ENCODE measurements at places on chromosomes 11 and 22.

DNA sequence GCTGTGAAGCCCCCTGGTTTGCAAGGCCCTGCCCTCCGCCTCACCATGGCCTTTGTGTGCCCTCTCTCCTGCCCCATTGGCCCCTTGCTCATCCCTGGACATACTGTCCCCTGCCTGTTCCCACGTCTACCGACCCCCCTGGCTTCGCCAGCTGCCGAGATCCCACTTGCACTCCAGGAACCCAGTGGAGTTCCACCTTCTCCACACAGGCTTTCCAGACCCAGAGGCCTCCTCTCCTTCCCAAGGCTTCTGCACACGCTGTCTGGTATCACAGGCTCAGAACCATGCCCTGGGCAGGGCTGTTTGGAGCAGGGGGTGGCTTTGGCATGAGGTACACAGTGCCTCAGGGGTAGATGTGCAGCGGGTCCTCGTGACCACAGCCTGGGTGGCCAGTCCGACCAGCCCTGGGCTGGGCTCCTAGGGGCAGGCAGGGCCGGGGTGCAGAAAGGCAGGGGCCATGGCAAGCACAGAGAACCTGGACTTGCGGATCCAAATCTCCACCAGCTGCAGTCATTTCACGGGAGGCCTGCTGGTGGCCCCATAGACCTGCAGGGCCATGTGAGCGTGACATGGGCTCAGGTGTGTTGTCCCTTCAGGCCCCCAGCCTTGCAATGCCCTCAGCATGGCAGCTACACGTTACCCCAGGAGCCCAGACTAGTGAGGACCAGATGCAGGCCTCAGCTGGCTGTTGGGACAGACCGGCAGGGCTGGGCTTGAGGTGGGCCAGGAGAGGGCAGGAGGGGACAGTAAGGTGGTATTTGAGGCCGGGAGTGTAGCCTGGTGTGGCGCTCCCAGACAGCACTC lies 9.5 kb downstream of the GRK2 start:
- DNase-seq: no peak

DNA sequence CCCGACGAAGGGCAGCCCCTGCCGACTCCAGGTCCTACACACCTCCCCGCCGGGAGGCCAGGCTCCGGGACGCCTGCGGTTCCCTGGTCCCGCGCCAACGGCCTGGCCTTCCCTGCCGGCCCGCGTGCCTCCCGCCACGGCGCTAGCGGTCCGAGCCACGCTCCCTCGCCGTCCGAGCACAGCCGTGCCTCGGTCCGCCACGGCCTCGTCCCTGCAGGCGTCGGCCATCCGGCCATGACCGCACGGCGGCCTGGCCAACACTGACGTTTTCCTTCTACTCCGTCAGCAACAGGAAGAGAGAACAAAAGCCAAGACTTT lies 532 bp downstream of the EIF4G2 start:
- no peak for DNase-seq

DNA sequence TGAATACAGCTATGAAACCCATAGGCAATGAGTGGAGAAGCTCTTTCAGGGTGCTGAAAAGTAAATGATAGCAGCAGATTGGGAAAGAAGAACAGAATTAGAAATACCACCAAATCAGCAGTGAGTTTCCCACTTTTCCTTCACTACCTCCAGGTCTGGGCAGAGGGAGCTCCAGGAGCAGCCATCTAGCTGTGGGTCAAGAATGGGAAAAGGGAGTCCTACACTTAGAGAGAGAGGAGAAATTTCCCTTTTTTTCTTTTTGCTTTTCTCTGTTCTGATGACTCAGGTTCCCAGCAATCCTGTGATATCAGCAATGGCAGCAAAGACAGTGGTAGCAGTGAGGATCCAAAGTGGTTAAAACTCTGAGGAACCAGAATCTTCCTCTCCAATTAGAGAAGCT lies 263.9 kb downstream of the NXPE2 start:
- no peak for DNase-seq

DNA sequence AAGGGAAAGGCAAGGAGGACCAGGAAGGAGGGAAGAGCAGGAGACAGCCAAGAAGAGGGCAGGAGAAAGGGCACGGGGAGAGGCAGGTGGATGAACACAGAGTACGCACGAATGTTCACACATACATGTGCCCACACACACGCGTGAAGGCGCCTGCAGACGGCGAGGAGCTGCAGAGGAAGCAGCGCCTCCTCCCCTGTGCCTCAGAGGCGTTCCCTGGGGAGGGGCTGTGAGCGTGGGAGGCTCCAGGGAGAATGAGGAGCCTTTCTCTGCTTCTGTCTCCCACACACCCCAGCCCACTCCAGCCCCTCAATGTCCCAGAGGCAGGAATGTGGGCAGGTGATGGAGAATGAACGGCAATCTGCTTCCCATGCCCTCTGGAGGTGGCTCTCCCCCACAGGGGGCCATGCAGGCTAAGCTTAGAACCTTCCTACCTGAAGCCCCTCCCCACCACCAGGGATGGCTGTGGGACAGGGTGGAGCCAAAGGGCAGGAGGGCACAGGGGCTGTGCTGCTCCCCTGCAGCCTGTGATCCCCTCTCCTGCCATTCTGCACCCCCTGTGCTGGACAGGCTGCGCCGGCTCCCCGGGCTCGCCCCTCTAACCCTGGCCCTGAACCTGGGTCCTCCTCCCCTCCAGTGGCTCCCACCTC lies 25.3 kb downstream of the PPM1F start:
- no peak for DNase-seq

DNA sequence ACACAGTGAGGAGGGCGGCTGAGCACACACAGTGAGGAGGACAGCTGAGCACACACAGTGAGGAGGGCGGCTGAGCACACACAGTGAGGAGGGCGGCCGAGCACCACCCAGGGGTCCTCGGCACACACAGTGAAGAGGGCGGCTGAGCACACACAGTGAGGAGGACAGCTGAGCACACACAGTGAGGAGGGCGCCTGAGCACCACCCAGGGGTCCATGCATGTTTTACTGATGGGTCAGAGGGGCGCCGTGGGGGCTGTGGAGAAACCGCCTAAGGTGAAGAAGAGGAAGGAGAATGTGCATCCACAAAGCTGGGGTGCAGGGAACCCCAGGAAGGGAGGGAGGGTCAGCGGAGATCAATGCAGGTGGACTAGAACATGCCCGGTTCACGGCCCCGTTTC lies 461.8 kb downstream of the BRD1 start:
- DNase-seq: no peak

GRCh38 chr11:72015511-72016061 lies 16.9 kb downstream of the IL18BP start:
- no peak for DNase-seq

GRCh38 chr11:69705351-69705811 lies 1.6 kb upstream of the FGF19 start:
- DNase-seq: no peak

- no peak for DNase-seq
These were observed 19.0 kb downstream of the CYTH4 start for GRCh38 chr22:37301144-37301830.

- no peak for DNase-seq
These were observed 103.5 kb downstream of the ARHGAP8 start for GRCh38 chr22:44855855-44856254.

- DNase-seq: no peak
These were observed 76.9 kb upstream of the TTLL12 start for GRCh38 chr22:43263645-43264514.

GRCh38 chr22:42758931-42759629 lies 38.4 kb upstream of the A4GALT start:
- no peak for DNase-seq

DNA sequence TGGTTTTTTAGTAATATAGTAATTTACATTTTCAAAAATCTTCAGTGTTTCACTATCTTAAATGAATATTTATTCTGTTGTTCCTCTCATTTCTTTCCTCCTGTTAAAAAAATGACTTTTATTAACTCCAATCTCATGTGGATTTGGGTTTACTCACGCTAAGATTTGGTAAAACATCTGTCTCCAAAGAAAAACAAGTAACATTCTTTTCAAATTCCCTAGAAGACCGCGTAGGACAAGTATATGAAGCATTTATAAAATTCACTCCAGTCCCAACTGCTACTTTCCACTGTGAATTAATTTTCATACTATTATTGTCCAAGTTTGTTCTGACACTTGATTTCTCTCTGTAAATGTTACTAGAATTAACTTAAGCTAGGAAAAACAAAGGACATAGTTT lies 26.2 kb downstream of the SBF2 start:
- DNase-seq: no peak

DNA sequence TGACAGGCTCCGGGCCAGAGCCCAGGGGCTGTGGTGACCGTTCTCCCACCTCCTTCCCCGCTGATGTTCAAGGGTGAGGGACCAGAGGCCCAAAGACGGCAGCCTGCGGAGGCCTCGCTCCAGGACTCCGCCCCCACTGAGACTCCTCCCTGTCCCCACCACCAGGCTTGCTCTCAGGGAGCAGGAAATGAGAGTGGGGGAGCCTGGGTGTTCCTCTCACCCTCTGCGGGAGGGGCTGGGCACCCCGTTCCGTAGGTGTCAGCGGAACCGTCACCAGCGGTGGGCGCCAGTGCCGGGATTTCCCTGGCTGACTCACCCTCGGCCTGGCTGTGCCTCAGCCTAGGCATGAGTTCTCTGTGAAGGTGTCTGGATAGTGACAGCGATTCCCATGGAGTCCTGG lies 15.7 kb downstream of the DAGLA start:
- peak; percentile 74 for DNase-seq

DNA sequence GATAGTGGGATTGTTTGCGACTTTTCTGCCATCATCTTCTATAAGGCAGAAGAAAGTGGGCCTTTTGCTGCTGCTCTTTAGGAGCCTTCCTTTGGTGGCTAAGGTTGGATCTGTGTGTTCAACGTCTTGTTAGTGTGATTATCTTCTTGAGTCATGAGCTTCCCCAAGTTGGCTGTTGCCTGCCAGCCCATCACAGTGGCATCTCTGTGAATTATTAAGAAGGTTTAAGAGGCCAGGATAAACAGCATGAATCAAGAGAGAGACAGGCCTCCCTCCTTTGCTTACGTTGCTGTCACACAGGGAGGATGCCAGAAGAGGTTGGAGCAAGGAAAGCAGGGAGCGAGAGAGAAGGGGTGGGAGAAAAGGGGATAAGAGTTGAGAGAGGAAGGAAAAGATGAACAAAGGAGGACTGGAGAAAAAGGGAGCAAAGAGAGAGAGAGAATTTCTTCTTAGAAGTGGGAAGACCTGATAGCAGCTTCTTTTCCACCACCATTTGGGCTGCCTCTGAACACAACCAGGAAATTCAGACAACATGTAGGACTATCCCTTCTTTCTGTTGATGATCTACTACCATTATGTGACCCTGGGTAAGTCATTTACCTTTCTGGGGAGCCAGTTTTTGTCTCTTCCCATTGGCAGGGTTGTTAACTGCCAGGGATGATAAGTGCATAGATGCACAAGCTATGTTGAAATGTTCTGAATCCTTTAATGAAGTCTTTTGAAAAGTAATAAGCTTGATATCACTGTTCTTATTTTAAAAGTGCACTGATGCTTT lies 126.5 kb downstream of the NAV2 start:
- no peak for DNase-seq

- no peak for DNase-seq
These were observed 56.7 kb upstream of the PPP6R3 start for GRCh38 chr11:68403831-68404230.

DNA sequence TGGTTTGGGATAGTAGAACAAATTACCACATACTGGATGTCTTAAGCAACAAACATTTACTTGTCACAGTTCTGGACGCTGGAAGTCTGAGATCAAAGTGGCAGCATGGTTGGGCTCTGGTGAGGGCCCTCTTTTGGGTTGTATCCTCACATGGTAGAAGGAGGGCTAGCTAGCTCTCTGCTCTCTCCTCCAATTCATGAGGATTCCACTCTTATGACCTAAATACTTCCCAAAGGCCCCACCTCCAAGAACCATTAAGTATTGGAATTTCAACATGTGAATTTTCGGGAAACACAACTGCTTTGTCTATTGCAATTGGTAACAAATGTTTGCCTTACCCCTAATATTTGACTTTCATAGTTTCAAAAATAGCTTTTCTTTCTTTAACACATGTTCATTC lies 52.6 kb downstream of the MUC15 start:
- DNase-seq: no peak

DNA sequence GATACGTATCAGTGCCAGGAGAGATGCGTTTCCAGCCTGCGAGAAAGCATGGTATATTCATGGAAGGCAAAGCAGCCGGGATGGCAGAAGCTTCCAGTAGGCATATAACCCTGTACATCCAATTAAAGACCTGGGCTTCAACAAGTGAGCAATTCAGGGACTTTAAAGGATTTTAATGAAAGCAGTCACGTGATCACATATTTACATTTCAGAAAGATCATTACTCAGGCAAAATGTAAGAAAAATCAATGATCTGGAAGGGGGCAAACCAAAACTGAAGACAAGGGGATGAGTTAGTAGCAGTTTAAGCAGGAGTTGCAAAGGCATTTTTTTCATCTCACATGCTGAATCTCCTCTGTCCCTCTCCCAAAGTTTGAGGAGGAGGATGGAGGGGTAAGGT lies 7.8 kb downstream of the CDON start:
- no peak for DNase-seq

DNA sequence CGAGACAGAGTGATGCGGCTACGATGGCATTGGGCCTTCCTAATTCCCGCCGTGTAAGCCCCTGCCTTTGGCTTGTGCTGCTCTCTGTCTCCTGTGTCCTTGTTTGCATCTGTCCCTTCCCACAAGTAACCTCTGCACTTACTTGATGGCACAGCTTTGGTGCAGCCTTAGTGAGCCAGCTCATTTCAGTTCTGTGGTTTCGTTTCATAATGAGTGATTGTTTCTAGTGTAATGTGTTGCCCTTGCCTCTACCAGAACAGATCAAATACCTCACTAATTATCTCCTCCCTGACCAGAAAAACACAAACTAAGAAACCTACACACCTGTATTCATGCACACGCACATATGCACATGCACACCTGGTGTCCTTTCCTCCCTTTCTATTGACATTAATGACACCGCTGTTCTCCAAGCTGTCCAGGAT lies 58.8 kb downstream of the GRK3 start:
- no peak for DNase-seq

GRCh38 chr11:130315354-130315970 lies 745 bp upstream of the ZBTB44 start:
- DNase-seq: no peak

DNA sequence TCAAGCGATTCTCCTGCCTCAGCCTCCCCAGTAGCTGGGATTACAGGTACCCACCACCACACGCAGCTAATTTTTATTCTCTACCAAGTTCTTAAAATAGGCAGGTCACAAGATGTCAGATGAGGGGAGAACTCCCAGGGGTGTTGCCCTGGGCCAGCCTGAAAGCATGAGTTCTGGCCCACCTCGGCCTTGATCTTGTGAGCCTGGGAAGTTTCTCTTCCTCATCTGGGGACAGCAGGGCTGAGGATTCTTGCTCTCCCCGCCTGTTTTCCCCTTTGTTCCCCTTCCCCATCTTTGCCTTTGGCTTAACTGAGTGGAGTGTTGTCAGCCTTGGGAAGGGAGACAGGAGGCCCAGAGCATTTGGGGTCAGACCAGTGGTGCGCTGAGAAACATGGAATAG lies 3.5 kb downstream of the PDXP start:
- DNase-seq: no peak

- DNase-seq: no peak
These were observed 1419.6 kb downstream of the TBC1D22A start for GRCh38 chr22:48182031-48182430.

- no peak for DNase-seq
These were observed 43.9 kb upstream of the LMO2 start for GRCh38 chr11:33935461-33936456.
